Suppressor macrophage (primary cell): ENCODE measurements at places on chromosomes 12 and 14.

- peak; percentile 59 for DNase-seq
Measured at GRCh38 chr14:67933266-67933665, 113.7 kb downstream of the RAD51B start.

DNA sequence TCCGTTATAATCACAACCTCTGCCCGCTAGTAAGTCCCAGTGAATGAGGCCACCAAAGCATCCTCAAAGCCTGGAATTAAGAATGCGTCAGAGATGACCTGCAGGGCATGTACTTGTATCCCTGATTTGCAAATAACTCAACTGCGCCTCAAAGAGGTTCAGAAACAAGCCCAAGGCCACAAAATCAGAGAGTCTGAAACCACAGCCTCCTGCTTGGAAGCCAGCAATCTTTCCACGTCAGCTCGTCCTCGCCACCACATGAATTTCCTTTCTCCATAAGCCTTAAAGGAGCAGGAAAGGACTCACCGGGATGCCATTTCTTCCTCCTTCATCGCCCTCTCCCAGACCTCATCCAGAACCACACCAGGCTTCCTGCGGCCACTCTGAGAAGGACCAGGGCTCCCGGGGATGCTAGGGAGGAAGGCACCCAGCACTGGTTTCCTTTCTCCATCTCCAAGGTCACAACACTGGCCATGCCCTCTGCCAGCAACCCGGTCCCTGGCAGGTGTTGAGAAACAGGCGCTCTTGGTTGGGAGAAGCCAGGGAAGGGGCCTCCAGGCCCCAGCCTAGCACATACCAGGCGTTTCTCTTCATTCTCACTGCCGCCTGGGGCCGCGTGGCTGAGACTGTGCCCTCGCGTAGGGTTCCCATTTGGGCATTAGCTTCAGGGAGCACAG lies 191.2 kb upstream of the DIO3 start:
- DNase-seq = no peak

DNA sequence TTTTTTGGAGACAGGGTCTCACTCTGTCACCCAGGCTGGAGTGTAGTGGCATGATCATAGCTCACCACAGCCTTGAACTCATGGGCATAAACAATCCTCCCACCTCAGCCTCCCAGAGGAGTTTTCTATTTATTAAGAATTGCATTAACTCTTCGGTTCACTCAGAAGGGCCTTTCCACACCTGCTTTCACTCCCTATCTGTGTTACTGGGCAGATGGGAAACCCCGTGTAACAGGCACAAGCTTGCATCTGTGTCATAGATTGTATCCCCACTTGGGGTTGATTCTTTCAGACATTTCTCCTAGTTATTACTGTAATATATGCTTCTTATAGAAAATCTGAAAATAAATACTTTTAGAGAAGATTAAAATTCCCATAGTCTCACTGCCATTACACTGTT lies 38.7 kb downstream of the STX2 start:
- DNase-seq = no peak

DNA sequence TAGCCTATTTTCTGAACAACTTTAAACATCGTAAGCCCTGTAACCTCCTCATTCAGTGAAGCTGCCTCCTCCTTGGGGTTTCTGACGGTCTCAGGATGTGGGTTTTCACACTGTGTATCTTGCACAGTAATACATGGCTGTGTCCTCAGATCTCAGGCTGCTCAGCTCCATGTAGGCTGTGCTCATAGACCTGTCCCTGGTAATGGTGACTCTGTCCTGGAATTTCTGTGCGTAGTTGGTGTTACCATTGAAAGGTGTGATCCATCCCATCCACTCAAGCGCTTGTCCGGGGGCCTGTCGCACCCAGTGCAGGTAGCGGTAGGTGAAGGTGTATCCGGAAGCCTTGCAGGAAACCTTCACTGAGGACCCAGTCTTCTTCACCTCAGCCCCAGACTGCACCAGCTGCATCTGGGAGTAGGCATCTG lies 980.5 kb downstream of the TMEM121 start:
- no peak for DNase-seq

DNA sequence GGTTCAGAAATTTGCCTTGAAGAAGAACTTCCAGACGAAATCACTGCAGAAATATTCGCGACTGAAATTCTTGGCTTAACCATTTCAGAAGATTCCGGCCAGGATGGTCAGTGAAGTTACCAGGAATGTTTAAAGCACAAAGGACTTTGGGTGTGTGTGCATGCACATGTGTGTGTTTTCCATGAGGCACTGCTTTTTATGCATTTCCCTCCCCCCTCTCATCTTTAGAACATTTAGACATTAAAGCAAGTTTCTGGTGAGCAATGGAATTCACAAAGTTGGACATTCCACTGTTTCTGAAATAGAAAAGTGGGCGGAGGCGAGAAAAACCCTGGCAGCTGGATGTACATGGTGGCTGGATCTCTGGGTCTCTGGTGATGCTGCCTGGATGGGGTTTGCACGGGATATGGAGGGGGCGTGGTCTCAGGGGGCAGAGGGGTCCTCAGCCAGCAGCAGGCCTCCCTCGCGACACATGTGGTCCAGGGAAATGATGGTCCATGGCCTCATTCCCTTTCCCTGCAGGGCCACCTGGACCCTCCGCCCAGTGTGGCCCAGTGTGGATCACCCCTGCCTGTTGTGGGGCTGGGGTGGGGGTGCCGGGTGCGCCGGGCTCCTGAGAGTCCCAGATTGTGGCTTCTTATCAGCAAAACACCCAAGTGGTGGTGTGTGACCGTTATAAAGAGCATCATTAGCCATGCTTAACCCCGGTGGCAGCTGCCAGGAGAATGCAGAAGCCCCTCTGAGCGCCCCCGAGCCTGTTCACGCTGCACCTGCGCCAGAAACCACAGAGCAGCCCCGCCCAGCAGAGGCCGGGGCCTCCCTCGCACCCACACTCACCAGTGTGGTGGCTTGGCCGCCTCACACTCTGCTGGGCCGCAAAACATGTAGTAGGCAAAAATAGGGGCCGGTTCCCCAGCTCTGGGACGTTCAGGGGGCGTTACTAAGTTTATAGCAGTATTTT lies 17.8 kb upstream of the BCL7A start:
- DNase-seq = no peak

DNA sequence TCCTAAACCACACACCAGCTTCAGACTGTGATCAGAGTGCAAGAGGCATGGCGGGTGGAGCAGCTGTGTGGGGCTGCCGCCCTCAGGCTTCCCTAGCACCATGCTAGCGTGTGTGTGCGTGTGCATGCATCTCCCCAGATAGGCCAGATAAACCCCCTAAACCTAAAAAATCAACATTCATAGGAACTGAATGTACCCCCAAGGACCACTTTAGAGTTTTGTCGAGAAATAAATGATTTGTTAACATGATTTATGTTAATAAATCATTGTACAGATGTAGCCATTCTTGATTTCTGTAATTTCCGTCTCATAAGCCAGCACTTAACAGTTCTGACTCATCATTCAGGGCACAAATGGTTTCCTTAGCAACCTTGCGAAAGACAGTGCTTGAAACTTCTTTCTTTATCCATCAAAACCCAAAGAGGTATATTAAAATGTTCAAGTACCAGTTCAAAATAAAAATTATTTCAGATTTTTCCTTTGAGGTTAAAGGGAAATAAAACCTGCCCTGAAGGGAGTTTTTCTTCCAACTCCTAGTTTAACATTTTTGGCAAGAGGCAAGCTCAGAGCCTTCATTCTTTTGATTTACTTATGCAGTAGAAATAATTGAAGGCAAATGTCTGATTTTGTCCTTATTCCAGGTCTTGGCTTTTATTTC lies 206.2 kb upstream of the RGS6 start:
- DNase-seq = peak; percentile 51

GRCh38 chr12:49233842-49234526 lies 30.9 kb upstream of the TUBA1C start:
- DNase-seq = peak; percentile 96

DNA sequence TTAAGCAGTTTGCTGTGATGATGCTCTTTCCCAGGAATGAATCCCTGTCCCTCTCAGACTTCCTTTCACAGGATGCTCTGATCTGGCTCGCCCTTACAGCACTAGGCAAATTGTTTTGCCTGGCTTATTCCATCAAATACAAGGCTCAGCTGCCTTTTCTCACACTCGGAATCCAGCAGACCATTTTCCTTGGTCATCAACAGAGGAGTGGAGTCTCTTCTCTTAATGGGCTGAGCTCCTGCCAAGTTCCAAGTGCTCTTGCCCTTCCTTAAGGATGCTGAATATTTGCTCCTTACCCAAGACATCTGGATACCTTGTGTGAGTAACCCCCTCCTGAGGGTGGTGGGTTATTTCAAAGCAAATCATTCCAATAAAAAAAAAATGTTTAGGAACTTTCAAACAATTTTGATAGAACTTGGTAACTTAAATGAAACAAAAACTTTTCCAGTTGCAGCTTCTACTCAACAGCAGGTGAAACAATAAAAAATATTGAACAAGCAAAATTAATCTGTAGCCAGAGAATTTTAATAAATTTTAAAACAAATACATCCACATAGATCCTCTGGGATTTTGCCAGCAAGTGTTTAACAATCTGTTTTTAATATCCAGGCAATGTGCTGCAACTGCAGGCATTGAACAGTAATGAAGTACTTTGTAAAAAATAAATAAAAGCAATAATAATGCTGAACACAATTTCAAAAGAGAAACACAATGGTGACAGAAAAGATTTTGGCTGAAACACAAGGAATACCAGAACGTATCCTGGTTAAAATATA lies 264.0 kb upstream of the FAR2 start:
- no peak for DNase-seq

- no peak for DNase-seq
Measured at GRCh38 chr12:43206396-43206795, 345.6 kb downstream of the ADAMTS20 start.

GRCh38 chr14:60644666-60645065 lies 4.6 kb downstream of the SIX1 start:
- no peak for DNase-seq

DNA sequence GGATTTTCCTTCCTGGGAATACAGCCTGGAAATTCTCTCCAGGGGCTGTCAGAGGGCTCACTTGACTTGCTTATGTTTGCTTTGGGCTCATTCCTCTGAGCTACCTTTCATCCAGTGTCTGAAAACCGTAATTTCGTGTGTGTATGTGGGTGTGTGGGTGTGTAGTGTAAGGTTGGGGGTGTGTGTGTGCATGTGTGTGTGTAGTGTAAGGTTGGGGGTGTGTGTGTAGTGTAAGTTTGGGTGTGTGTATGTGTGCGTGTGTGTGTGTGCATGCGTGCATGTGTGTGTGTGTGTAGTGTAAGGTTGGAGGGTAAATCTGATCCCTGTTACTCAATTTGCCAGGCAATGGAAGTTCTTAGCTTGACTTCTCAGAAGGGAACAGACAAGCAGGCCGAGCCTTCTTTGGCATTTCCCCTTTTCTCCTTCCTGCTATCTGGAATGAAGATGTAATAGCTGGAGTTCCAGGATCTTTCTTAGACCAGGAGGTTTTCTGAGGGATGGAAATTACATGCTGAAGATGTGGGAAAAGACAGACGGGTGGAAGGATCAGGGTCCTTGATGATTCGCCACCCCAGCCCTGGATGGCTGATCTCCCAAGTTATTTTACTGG lies 15.5 kb upstream of the BEGAIN start:
- DNase-seq = peak; percentile 54

DNA sequence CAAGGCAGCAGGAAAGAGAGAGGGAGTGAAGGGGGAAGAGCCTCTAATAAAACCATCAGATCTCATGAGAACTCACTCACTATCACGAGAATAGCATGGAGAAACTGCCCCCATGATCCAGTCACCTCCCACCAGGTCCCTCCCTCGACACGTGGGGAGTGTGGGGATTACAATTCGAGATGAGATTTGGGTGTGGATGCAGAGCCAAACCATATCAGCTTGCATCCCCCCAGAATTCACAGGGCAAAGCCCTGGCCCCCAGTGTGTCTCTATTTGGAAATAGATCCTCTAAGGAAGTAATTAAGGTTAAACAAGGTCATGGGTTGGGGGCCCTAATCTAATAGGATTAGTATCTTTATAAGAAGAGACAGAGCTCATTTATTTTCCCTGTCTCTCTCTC lies 56.1 kb upstream of the TCL1A start:
- no peak for DNase-seq

GRCh38 chr14:99883866-99884650 lies 90.8 kb downstream of the EML1 start:
- no peak for DNase-seq

GRCh38 chr12:79678306-79678705 lies 12.5 kb downstream of the PAWR start:
- no peak for DNase-seq

GRCh38 chr12:24921251-24922038 lies 27.5 kb downstream of the BCAT1 start:
- DNase-seq = no peak

DNA sequence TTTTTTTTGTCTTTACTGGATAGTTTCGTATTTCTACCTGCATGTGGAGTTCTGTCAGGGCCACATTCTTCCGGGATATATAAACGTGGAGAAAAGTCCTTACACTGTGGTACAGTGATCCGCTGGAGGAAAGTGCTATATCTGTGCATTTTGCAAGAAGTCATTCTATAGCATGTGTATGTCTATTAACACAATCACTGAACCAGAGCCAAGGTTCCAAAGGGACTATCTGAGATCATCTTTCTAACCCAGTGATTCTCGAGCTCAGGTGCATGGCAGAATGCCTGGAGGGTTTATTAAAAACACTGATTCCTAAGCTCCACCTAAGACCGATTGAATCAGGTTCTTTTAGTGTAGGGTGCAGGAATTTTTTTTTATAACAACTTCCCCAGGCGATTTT lies 354.0 kb downstream of the NRXN3 start:
- no peak for DNase-seq

DNA sequence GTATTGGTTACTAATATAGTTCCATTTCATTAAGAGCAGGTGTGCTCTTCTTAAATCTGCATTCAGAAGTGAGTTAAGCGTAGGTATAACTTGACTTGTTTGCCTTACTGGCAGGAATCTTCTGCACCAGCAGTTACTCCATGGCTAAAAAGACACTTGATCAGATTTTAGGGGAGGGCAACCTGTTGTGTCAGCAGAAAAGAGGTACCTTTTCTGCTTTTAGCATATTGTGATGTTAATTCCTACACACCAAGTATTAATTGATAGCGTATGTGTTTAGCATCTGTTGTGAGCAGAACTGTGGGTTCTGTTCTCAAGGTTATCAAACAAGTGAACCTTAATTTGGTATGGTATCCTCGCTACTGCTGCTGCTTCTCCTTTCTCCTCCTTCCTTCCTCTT lies 38.3 kb downstream of the TTLL5 start:
- no peak for DNase-seq

DNA sequence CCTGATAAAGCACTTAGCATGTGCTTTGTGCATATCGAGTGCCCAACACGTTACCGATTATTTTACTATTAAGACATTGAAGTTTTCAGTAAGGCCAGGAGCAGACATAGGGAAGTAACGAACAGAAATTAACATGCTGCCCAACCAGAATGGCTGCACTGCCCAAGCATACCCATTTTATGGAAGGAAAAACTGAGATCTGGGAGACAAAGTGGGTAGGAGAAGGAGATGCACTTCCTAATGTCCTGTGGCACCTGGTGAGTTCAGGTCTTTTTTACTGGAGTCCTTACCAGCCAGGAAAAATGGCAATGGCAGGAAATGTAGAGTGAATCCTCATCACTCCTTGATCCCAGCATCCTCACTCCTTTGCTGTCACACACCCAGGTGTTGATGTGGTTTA lies 768.5 kb downstream of the MED13L start:
- DNase-seq = no peak

- DNase-seq = no peak
Measured at GRCh38 chr12:79515530-79515935, 175.2 kb downstream of the PAWR start.

- no peak for DNase-seq
Measured at GRCh38 chr12:23891115-23891514, 58.4 kb downstream of the SOX5 start.
